ENCODE measurements at places on chromosomes 11 and 22.

DNA sequence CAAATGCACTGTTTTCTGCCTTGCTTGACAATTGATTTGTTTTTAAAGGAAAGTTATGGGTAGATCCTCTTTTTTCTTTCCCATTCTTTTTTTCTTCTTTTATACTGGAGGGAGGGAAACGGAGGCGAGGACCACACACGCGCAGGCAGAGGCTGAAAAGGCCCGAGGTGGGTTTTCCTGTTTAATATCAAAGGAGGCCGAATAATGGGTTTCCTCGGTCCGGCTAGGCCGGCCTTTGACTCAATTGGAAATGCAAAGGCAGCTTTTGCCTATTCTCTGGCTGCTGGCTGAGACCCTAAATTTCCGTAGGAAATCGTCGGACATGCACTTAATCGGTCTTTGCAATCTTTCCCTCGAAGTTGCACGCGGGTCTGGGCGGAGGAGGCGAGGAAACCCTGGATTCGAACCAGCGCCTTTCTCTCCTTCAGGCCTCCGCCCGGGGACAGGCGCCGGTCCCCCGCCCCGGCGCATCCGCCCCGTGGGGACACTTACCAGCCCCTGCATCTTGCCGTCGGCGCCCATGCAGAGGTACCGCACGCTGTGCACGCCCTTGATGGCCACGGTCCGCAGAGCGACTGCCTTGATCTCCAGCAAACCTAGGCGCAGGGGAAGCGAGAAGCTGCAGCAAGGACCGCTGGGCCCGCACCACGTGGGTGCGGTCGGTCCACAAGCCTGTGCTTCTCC lies 911 bp downstream of the FGF19 start:
- no peak for DNase-seq

DNA sequence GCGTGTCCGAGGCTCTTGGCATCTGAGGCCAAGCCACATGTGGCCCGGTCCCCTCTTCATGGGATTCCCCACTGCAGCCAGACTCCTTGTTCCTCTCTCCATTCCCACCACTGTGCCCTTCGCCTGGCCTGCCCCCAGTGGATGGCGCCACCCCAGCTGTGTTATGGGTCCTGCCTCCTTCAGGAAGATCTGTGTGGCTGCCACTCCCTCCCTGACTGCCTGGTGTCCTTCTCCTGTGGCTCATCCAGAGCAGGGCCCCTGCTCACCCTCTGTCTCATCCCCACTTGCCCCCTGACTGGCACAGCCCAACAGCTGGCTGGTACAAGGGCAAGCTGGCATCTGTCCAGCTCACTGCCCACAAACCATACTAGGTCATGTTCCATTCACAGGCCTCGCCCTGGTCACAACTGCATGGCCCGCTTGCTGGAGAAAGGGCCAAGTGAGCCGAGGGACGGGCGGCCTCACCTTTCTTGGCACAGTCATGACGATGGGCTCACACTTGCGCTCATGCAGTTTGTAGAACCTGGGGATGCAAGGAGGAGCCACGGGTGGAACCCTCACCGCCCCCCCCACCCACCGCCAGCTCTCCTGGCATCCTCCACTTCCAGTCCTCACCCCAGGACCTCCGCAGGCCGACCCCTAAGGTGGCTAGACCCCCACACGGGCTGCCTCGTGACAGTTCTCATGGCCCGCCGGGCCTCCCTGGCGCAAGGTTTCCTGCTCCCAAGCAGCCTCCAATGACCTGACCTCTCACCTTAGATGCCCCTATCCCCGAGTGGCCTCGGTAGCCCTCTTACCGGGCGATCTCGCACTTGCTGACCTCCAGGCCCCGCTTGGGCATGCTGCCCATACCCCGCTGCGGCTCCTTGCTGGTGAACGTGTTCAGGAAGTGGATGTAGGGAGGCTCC lies 2.1 kb upstream of the PTPRCAP start:
- DNase-seq = no peak

- no peak for DNase-seq
Measured at GRCh38 chr11:134864233-134864967, 452.4 kb upstream of the B3GAT1 start.

DNA sequence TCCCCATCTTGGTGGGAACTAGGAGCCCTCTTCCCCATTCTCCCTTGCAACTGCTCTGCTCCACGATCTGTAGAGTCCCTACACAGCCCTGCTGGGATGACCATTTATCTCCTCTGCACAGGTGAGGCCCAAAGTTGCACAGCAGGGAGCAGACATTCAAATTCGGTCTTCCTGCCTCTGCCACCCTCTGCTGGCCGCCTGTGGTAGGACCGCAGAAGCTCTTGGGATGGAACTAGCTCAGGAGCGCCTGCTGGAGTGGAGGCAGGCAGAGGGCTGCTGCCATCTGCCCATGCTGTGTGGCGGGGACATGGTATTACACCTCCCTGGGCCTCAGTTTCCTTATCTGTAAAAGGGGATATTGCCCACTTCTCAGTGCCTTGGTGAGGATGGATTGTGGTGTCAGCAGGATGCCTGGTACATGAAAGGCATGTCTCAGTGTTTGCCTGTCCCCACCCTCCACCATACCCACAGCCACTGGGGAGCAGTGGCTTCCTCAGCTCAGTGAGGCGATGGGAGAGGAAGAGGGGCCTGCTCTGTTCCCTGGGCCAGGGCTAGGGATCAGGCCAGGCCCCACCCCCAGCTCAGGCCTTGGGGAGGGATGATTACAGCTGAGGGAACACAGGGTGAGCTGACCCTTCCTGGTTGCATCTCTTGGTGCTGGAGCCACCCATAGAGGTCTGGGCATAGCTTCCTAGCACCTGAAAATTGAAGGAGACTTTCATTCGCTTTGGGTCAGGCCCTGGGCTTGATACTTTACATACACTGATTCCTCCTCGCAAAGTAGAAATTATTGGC lies 11.3 kb upstream of the OMP start:
- peak; percentile 82 for DNase-seq

- no peak for DNase-seq
Measured at GRCh38 chr22:50253046-50253915, 2.2 kb upstream of the HDAC10 start.

DNA sequence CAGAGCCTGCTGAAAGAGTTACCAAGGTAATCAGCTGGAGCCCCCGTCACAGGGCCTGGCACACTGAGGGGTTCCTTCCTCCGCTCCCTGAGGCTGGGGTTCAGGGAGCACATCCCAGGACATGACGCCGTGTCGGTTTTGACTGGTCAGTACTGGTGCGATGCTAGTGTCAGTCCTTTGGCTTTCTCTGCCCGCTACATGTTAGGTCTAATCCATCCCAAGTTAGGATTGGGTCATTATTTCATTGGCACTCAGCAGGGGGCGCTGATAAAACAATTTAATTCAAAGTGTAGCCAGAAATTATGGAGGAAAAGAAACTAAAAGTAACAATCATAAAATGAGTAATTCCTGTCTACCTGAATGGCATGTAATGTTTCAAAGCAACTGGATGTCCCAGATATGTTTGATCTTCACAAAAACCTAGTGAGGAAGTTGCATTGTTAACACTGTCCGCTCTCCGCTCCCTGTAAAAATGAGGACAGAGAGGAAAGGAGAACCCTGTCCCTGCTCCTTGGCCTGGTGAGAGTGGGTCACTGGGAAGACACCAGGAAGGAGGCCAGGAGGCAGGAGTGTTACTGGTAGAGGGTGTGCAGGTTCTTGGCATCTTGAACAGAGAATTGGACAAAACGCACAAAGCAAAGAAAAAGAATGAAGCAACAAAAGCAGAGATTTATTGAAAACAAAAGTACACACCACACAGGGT lies 27.1 kb downstream of the TSKU start:
- peak; percentile 14 for DNase-seq

DNA sequence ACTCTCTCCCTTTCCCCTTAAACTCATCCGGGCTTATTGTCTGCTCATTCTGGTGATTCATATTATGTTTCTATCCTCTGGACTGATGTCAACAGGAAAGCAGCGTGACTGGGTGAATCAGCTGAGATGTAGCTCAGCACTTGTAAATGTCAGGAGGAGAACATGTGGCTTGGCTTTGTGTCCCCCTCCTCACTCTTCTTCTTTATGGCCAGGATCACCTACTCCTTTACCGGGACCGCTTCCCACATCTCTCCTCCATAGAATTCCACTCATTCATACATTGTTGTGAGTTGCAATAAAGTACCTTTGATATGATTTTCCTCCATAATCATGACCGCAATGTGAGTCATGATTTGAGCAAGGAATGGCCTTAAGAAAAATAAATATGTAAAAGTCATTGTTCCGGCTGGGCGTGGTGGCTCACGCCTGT lies 15.8 kb upstream of the SYN3 start:
- no peak for DNase-seq

- DNase-seq = no peak
Measured at GRCh38 chr11:71357414-71357813, 90.8 kb downstream of the DHCR7 start.

DNA sequence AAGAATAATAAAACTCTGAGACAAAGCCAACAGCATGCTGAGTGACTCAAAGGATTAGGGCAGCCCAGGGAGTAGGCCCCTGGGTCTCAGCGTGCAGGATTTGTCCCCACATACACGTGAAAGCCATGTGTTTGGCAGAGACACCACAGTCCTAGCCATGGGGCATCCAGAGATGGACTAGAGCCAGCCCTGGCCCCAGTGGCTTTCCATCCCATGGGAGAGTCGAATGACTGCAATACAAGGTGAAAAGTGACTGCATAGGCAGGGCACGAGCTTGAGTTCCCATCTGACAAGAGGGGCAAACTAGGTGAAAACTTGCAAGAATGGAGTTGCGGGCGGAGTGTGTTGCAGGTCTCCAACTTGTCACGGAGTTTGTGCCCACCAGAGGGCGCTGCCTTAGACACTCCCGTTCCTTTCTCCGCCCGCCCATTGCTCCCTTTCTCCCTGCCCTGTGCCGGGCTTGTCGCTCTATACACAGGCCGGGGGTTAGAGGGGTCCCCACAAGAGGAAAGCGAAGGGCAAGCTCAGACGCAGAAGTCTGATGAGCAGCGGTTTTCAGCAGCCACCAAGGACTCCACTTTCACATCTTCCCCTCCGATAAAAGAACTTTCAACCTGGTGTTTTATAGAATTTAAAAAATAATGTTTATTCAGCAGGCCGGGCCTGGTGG lies 24.2 kb downstream of the TSKU start:
- DNase-seq = peak; percentile 54

GRCh38 chr22:23196165-23196564 lies 15.9 kb downstream of the BCR start:
- no peak for DNase-seq

GRCh38 chr11:60899046-60899936 lies 7.1 kb downstream of the PRPF19 start:
- DNase-seq = peak; percentile 65

GRCh38 chr22:27540656-27541396 lies 260.7 kb downstream of the MN1 start:
- no peak for DNase-seq

DNA sequence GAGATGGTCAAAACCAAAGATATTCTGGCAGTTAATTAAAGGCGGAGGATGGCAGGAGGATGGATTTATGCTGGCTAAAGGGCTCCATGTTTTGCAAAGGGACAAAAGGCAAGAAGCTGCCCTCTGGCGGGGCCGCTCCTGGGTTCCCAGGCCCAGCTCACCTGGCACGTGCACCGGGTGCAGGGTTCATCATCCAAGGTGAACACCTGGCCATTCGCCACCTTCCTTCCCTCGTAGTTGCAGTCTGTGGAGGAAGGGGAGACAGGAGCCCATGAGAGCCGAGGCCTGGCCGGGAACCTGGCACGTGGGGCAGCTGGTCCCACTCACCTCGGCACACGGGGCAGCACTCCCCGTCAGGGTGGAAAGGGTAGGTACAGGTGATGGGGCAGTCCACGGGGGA lies 23.8 kb downstream of the PGA5 start:
- DNase-seq = no peak

DNA sequence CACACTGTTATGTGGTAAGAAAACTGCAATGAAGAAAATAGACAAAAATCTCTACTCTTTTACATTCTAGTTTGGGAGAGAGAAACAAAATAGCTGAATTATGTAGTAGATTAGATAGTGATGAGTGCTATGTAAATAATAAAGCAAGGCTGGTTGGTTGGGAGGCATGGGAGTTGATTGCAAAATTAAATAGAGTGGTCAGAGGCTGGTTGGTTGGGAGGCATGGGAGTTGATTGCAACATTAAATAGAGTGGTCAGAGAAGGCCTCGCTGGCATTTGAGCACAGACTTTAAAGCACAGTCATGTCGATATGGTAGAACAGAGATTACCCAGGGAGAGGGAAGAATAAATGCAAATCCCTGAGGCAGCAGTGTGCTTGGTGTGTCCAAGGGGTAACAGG lies 22.4 kb downstream of the SIK2 start:
- no peak for DNase-seq

- no peak for DNase-seq
Measured at GRCh38 chr11:86438685-86439084, 64.0 kb downstream of the CCDC81 start.

- no peak for DNase-seq
Measured at GRCh38 chr11:70834984-70835560, 417.3 kb downstream of the SHANK2 start.
